ENCODE measurements at places on chromosomes 7 and 10.

- no peaks in the 10 kb centered on the region for H3K27me3 ChIP-seq
- peak overlapping the region; percentile 60 for H3K27ac ChIP-seq
- H3K4me3 ChIP-seq, result no peak overlapping the region
- DNase-seq, result no peak
- H3K36me3 ChIP-seq, result peaks cover 14% of the 10 kb centered on the region
Measured at GRCh38 chr10:102115775-102116174, 4.4 kb downstream of the LDB1 start.

- no peaks in the 10 kb centered on the region for H3K36me3 ChIP-seq
- DNase-seq, result no peak
- H3K27me3 ChIP-seq, result no peaks in the 10 kb centered on the region
Measured at GRCh38 chr10:26622891-26623290, 74.6 kb upstream of the PDSS1 start.

GRCh38 chr10:30902621-30903396 is 128.9 kb downstream of the ZNF438 start:
- no peak overlapping the region for H3K4me3 ChIP-seq
- H3K27me3 ChIP-seq, result no peaks in the 10 kb centered on the region
- H3K36me3 ChIP-seq, result no peaks in the 10 kb centered on the region
- no peak overlapping the region for H3K27ac ChIP-seq
- no peak for DNase-seq

- H3K27me3 ChIP-seq, result no peaks in the 10 kb centered on the region
- H3K4me1 ChIP-seq, result no peaks in the 10 kb centered on the region
- H3K27ac ChIP-seq, result no peak overlapping the region
Measured at GRCh38 chr7:42621543-42622219, 290.2 kb downstream of the C7orf25 start.
